ENCODE measurements at places on chromosomes 1 and 21.

GRCh38 chr1:110916669-110917306 is 43.8 kb downstream of the CD53 start:
- peak; percentile 11 for DNase-seq

- peak; percentile 62 for DNase-seq
Measured at GRCh38 chr1:109807822-109808680, 44.3 kb upstream of the EPS8L3 start.

DNA sequence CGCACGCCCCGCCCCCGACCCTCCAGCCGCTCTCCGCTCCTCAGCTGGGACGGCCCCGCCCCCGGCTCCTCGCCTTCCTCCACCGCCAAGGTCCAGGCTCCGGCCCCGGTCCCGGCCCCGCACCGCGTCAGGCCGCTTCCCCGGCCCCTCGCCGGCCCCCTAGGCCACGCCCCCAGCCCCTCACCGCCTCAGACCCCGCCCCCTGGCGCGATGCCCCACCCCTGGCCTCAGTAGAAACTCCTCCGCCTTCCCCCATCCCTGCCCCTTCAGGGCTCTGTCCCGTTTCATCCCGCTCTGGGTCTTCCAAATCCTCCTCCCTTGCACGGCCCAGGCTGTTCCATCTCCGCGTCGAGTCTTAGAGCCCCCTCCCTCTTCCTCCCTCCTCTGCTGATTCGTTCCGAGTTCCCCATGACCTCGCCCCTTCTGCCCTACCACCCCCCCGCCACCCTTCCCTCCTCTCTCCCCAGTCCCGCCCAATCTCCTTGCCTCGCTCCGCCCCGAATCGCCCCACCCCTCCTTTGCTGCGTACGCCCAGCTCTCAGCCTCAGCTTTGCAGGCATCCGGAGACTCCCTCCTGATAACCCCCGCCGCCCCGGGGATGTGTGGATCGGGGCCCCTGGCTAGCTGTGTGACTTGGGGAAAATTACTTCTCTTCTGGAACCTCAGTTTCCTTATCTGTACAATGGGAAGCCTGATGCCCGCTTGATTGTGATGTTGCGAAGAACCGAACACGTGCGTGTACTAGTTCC is 448 bp upstream of the ASAP3 start:
- peak; percentile 97 for DNase-seq

DNA sequence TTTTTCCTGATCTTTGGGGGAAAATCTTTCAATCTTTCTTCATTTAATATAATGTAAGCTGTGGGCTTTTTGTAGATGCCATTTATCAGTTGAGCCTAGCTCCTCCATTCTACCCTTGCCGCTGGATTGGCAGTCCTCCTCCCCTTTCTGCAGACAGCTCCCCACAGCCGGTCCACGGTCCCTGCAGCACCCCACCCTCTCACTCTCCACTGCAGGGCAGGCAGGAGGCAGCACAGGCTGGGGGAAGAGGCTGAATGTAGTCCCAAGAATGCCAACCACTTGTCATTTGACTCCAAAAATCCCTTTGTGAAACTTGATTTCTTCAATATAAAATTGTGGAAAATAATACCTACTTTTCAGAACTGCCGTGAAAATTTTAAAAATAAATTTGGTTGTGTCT is 96.7 kb downstream of the SYT2 start:
- DNase-seq, result no peak

DNA sequence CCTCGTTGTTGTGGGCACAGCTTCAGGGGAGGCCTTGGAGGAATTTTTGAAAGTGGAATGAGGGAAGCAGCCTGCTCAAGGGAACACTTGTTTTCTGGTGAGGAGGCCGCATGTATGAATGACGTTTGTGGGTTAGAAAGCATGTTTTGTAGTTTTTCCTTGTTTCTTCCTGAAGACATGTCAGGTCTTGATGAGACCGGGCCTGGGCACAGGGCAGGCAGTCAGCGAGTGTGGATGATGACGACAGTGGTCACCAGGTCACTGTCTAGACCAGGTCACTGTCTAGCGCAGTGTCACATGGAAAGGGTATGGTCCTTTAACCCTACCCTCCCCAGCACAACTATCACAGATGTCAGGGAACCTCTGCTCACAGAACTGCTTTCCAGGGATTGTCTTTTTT is 7.3 kb downstream of the PSEN2 start:
- no peak for DNase-seq

GRCh38 chr1:116067566-116067890 is 43.7 kb upstream of the MAB21L3 start:
- peak; percentile 78 for DNase-seq

DNA sequence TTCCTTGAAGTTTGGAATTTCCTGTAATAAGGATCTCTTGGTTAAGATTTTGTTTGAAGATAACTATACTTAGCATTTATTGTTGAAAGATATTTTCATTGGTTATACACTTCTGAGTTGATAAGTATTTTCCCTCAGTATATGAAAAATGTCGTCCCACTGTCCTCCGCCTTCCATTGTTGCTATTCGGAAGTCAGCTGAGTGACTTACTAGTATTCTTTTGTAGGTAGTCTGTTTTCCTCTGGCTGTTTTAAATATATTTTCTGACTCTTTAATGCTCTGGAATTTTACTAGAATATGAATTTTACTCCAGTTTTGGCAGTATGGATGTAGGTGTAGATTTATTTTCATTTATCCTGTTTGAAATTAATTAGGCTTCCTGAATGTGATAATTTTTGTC is 498.7 kb upstream of the NFIA start:
- DNase-seq, result no peak

DNA sequence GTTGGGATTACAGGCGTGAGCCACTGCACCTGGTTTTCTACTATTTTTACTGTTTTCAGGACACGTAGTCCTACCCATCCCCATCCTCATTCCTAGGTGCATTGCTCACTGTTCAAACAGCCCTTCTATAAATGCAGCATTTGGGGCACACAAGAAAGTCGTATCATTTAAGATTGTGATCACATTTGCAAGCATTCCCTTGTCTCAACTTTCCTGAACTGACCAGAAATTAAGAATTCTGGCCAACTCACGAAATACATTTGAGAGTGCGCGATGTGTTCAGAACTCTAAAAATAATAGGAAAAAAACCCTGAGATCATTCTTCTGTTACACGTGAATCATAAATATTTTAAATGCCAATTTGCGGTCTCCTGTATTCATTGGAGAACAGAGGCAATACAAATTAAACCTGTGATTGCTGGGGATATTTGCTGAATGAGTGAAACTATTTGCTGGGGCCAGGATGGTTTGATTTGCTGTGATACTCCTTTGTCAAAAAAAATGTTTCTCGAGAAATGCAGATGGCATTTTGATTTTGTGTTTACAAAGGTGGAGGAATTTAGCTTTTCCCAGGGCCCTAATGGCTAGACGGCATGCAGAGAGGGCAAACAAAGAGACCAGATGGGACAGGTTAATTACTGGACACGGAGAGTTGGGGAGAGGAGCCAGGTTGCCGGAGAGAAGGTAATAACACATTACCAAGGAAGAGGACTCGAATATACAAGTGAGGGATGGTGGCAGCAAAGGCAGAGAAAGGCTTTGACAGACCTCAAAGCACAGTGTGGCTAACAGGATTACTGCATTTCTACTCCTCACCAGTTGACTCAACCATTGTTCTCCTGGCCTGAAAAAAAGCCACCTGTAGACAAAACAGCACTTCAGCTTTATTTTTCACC is 38.4 kb downstream of the STPG1 start:
- no peak for DNase-seq

GRCh38 chr21:45176141-45176540 is 101.8 kb downstream of the ADARB1 start:
- DNase-seq, result no peak

GRCh38 chr1:100499194-100499811 is 38.6 kb upstream of the GPR88 start:
- DNase-seq, result no peak
